ENCODE measurements at places on chromosomes 2 and 18.

GRCh38 chr2:111171337-111171930, 50.7 kb downstream of the BCL2L11 start:
- no peak for DNase-seq

- no peak for DNase-seq
These were observed 165.1 kb downstream of the TMEM163 start for GRCh38 chr2:134553657-134554056.

GRCh38 chr2:188495969-188496431, 204.3 kb downstream of the GULP1 start:
- DNase-seq, result no peak

- no peak for DNase-seq
These were observed 76.2 kb downstream of the DCDC2C start for GRCh38 chr2:3779496-3780049.

DNA sequence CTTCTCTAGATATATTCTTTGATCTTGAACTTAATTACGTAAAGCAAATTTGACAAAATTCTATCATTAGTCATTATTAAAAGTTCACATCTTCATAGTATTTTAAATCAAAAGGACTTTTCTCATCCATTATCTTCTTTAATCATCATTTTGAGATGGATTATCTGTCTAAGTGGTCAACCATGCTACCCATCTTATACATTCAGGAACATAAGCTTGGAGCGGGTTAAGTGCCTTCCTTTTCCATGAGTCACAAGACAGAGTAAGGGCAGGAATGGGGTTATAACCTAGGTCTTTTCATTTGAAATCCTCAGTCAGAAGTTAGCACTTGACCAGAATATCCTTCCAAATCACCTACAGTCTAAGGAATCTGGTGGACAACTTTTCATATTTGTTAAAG, 297.1 kb downstream of the TCF4 start:
- DNase-seq, result no peak

DNA sequence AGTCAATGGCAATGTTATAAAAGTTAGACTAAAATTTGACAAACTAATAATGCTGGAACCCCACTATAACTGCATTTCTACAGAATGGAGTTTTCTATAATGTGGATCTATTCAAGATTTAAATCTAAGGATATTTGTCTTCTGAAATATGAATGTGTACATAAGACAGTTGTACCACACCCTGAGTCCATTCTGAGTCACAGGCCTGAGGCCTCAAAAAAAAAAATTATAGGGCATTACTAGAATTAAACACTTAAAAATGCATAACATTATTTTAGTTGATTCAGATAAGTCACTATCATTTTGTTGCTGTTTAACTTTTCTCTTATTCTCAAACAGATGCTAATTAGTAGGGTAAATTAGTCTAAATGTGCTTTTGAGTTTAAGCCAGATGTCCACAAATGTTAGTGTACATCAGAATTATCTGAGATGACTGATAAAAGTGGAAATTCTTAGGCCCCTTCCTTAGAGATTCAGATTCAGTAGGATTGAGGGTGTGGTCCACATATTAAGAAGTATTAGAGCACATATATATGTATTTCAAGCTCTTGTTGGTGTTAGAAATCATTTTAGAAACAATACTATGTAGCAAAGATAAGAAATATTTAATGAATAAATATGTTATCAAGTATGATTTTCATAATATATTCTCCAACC, 42.4 kb upstream of the COL5A2 start:
- no peak for DNase-seq

DNA sequence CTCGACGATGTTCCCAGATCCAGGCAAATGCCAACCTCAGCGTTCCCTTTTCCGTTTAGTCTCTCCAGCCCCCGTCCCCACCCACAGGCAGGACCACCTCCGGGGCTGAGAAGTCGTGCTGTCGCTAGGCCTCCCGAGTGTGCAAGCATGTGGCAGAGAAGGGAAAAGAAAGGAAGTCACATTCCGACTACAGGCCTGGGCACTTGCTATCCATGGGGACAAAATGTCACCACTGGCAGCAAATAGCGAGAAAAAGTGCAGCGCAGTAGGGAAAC, 420 bp downstream of the PIGN start:
- no peak for DNase-seq

DNA sequence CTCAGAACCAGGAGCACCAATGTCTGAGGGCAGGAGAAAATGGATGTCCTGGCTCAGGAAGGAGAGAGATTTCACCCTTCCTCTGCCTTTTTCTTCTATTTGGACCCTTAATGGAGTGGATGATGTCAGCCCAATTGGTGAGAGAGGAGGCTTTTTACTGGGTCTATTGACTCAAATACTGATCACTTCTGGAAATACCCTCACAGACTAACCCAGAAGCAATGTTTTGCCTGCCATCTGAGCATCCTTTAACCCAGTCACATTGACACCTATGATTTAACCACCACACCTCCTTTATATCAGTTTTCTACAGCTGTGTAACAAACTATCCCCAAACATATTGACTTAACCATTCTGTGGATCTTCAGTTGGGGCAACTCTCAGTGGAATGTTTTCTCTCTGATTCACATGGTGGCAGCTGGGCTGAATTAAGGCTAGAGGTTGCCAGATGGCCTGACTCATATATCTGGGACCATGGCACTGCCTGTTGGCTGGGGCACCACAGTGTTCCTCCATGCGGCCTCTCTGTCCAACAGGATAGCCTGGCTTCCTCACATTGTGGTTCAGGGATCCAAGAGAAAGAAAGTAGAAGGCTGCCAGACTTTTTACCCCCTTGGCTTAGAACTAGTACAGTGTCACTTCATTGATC, 18.2 kb upstream of the MBOAT2 start:
- DNase-seq, result no peak

DNA sequence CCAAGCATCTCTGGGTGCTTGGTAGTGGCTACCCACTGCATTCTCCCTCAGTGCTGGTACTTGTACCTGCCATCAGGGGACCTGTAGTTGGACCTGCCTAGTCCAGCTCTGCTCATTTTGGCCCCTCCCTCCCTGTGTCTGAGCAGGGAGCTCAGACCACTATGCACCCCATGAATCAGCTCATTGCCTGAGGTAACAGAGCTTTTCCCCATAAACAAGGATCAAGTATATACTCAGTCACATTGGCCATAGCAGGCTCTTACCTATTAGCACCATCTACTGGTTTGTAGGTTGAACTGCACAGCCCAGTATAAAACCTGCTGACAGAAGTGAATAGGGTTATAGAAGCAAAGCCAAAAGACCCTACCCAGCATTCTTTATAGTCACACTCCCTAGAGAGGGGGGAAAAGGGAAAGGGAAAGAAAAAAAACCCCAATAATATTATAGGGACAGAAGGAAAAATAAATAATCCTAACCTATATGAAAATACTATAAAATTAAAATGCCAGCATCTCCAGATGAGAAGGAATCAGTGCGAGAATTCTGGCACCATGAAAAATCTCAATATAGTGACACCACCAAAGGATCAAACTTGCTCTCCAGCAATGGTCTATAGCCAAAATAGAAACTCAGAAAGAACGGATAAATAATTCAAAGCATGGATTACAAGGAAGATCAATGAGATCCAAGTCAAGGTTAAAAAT, 6.9 kb upstream of the FLACC1 start:
- DNase-seq, result no peak

DNA sequence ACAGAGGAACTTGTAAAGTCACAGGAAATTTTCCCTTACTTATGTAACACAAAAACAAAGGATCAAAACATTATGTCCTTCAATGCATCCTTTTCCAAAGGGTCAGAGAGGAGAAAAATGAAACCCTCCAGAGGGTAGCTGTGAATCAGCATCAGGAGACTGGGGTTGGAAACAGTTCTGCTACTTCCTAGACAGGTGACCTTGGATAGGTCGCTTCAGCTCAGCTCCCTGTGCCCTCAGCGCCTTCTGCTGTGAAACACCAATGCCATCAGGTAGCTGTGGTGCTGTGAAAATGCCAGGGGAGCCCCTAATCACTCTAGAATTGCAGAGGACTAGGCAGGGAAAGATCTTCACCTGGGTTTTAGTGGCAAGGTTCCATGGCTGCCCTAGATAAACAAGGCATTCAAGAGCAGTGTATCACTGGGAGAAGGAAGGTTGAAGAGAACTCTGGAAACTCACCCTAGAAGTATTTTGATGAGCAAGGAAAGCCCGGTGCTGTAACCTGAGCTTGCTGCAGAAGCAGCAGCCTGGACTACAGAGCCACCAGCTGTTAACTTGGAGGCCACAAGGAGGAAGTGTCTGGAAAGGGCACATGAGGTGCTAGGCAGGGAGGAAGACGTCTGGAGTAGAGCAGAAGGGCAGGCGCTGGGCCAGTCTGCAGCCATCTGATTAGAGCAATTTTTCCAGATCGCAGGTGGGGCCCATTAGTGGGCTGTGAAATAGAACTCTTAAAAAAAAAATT, 100.7 kb upstream of the MCFD2 start:
- no peak for DNase-seq

- DNase-seq, result no peak
These were observed 29.7 kb downstream of the INO80D start for GRCh38 chr2:206056286-206056685.

DNA sequence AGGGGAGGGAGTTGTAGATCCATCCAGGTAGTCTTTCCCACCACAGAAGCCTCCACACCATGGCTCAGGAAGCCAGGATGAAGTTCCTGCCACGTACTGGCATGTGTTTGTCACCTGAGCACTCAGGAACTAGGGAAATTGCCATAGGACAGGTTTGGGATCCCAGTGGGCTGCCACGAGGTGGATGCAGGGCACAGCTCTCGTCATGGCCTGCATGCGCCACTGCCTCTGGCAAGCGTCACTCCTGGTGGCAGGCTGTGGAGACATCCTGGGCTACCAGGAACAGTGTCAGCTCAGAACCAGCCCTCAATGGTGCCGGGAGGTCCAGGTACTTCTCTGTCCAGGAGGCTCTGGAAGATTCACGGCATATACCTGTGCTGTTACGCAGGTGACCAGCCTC, 3.8 kb downstream of the ARHGEF4 start:
- no peak for DNase-seq

DNA sequence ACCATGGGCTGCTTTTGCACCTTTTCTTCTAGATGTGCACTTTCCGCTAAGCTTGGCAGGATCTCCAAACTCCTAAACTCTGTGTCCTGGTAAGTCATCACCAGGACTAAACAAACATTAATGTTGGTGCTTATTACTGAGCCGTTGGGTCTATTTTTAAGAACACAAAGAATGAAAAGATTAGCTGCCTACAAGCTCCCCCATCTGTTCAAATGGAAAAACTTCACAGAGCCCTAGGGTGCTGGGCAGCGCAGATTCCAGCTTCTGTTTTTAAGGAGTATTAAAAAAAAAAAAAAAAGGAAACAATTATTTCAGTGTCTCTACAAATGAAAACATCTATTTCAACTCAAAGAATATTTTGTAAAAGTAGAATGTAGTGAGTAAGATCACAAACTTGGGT, 97.8 kb upstream of the AQP4 start:
- DNase-seq, result no peak

DNA sequence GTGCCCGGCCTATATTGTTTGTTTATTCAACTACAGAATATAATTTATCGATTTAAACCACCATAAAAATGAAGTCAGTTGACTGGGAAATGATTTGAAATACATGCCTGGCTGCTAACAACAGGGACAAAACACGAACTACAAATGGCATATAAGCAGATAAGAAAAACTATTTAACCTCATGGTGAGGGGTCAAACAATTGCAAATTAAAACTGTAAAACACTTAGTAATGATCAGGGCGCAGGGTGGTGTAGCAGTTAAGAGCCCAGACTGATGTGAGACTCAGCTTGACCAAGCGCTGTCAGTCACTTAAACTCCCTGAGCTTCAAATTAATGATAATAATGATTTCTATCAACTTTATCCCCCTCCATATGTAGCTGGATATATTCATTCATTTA, 6.7 kb downstream of the MTHFD2 start:
- no peak for DNase-seq

GRCh38 chr2:42098571-42099437, 51.0 kb downstream of the PKDCC start:
- DNase-seq, result no peak

DNA sequence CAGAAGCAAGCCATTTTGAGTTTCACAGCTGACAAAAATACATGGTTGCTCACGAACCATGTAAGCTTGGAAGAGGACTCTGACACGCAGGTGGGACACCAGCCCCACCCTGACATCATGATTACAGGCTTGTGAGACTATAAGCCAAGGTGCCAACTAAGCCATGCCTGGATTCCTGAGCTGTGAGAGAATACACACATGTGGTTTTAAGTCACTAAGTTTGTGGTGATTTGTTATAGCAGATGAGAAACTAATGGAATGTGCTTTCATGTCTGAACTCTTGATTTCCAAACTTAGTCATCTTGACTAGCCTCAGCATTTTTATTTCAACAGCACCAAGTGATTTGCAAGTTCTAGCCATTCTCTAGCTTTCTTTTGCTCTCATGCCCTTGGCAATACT, 676.1 kb upstream of the CELF4 start:
- no peak for DNase-seq

DNA sequence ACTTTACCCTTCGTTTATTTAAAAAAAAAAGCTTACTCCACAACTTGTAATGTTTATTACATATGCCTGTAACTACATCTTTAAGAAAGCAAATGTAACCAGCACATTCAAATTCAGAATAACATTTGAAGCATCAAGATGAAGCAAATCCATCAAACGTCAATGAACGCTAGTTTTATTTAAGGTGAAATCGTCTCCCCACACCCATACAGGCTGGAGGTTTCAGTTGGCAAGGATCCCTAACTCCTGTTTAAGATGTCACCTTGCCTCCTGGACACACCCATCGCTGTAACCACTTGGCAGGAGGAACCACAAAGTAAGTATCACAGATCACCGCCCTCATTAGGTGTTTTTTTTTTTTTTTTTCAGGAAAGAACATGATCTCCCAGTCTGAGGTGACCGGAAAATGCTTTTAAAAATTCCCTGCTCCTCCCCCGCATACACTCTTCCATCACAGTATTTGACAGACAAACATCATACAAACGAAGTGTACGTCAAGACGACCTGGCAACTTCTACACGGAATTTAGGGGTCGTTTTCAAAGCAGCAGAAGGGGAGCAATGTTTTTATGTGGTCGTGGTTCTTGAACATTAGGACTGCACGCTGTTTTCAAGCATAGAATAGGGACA, 19.7 kb upstream of the STPG4 start:
- no peak for DNase-seq

DNA sequence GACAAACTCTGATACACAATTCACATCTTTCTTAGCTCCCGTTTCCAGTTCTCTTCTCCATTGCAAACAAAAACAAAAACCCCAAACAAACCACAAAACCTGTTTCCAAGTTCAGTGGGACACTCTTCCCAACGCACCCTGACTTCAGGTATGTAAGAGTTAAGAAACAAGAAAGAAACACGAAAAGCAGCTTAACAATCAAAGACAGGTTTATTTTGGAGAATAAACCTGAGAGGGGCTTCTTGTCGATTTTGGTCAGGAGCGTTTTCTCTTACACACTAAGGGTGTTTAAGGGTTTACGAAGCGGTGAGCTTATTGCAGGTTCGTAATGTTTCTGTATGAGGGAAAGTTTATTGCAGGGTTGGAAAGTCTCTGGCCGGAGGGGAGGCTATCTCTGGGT, 905 bp upstream of the ATG16L1 start:
- DNase-seq, result no peak

GRCh38 chr18:1357724-1358123, 453.1 kb downstream of the ADCYAP1 start:
- DNase-seq, result no peak
